ENCODE measurements at places on chromosomes 4 and X.

DNA sequence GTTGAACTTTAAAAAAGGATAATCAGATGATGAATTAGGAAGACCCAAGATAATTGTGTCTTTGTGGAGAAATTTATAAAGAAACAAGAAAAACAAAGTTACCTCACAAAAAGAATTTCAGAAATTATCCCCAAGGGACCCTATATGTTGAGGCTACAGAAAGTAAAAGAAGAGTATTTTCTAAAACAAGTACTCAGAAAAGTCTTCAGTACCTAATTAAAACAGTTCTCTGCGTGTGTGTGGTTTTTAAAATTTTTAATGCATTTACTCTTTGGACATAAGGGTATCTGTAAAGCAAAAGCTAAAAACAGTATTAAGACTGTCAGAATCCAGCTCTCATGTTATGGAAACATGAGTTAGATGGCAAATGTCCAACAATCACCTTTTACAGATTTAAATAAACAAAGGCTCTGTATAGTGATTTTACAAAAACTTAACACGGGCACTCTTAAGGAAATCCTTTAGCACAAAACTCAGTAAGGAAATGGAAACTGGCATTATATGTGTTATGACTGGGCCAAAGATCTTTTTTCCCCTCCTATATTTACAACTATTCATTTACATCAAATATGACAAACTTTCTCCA lies 187.5 kb downstream of the NSUN7 start:
- no peak for DNase-seq

DNA sequence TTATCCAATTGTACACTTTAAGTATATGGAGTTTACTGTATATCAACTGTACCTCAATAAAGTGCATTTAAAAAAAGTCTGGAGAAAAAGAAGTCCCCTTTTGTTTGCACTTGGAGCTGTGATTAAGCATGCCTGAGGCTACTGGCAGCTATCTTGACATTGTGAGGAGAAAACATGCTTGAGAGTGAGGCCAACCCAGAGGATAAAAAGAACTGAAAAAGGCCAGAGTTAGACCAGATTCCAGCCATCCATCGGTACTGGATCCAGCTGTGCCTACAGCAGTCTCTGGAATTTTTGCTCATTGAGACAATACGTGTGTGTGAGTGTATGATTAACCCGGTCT lies 57.4 kb downstream of the LGI2 start:
- DNase-seq: no peak

GRCh38 chrX:129654652-129655546 lies at the start of gene APLN:
Gene APLN (minus strand): TSS chrX:129654956. CDS start chrX:129654630, 326 bp downstream.
- no peak for DNase-seq

DNA sequence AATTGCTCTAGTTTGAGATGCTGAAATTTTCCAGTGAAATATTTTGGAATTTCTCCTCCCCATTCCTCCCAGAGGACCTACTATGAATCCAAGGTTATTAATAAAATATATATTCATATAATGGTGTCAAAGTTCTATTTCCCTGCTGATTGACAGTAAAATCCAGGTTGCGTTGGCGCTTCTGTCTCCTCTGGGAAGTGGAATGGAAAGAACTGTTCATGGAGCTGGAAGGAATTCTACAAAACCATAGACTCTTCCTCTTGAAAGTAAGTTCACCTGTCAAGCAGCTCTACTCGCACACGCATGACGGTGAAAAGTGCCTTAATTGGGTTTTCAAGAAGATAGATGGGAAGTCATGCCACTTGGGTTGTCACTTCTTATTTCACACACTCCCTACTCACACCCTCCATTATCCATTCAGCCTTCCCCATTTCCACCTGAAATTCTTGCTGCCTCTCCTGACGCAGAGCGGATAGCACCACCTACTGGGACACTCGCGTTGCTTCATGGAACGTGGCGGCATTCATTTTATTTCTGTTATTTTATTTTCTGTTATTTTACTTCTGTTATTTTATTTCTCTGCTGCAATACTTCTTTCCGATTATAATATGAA lies 351.6 kb downstream of the NLGN4X start:
- DNase-seq: no peak

DNA sequence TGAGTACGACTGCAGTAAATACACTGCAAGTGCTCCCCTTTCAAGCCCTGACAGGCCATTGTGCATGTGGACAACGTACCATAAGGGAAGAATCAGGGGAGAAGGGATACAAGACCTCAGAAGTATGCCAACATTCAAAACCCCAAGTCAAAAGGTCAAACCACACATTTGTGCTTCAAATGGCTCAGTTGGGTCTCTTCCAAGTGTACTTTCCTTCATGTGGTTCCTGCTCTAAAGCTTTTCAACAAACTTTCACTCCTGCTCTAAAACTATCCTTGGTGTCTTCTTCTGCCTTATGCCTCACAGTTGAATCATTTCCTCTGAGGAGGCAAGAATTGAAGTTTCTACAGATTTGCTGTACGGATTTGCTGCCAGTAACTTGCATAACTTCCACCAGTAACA lies 305.7 kb upstream of the SLIT2 start:
- no peak for DNase-seq

- DNase-seq: no peak
Measured at GRCh38 chr4:78720994-78721677, 55.0 kb upstream of the BMP2K start.

- DNase-seq: no peak
Measured at GRCh38 chrX:30620125-30620524, 33.1 kb upstream of the GK start.

DNA sequence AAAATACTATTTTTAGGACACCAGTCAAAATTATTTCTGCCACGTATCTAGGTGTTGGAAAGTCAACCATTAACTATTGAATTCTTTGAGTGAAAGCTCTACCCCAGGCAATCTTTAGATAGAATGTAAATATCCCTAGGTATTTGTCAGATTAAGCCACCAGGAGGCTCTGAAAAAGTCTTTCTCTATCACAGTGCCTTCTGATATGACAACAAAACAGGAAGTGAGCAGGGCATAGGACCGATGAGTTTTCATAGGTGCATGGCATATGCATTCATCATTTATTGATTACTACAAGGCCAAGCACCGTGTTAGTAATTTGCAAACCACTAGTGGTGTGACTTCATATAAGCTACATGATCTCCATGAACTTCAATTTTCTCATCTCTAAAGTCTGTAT lies 333.6 kb upstream of the F9 start:
- DNase-seq: no peak

DNA sequence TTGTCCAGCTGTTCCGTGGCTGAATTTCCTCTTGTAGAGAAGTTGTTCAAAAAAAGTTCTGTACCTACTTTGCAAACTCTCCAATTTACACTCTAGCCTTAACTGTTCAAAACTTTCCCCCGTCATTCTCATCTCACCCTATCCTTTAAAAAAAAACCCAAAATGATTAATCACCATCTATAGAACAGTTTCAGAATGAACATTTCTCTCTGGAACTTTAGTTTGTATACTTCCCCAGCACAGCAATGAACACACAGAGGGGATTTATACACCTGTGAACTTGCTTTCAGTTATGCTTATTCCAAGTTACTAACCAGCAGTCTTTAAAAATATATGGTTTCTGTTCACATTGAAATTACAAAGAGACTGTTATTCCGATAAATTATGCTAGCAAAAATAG lies 1.2 kb downstream of the GEMIN8 start:
- no peak for DNase-seq

DNA sequence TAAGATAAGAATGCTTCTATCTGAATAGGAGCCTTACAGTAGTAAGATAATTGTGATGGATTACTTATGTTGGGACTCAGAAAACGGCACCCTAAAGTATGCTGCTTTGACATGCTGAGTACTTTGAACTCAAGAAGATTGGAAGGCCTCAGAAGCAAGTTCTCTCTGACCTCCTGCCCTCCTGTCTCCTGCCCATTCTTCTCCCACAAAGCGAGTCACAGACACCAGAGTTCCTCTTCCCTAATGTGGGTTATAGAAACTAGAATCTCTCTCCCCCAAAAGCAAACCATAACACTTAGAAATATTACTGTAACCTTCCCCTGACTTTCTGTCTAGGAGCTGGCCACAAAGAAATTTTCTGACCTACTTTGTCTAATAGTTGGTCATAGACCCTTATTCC lies 76.5 kb downstream of the DDIT4L start:
- no peak for DNase-seq

GRCh38 chr4:157821814-157822213 lies 351.0 kb downstream of the GASK1B start:
- no peak for DNase-seq

DNA sequence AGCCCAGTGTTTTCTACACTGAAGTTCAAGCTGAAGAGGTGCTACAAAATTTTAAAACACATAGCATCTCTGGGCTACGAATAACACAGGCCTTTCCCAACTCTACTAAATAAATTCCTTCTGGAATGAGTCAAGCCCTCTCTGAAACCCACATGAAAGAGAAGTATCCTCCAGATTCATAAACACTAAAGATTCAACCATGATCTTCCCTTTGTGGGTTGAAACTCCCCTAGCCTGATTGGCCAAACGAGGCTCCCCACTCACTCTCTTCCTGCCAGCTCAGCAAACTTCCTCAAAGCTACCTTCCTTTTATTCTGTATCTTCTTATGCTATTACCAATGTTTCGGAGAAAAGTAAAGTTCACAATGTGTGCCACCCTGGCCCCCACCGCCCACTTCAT lies 95.4 kb downstream of the NKX6-1 start:
- no peak for DNase-seq

- DNase-seq: no peak
Measured at GRCh38 chr4:181078196-181078595, 1165.0 kb upstream of the TENM3 start.

DNA sequence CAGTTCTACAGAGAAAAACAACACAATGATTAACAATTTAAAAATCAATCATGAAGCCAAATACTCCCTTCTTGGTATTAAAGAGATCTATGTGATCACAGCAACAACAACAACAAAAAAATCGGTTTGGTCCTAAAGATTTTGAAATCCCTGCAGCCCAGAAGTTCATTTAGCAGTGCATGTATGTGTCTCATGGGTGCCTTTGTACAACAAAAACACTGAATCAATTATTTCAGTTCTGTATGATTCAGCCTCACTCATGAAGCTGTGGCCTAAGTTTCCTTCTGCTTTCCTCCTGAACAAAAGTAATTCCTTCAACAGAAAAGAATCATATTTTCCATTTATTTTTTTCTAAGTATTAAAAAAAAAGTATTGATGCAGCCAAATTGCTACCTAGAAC lies 393.4 kb upstream of the NDST3 start:
- no peak for DNase-seq

All from T-helper 17 cell (primary cell).